ENCODE measurements at places on chromosomes 16 and 17. TPM values are rescaled to one million over a fixed set of nuclear protein-coding genes. Genes with fewer than 3 reads are reported as not detected.
A peak's percentile ranks its signal among the peaks of the same experiment; 100 is the strongest.

DNA sequence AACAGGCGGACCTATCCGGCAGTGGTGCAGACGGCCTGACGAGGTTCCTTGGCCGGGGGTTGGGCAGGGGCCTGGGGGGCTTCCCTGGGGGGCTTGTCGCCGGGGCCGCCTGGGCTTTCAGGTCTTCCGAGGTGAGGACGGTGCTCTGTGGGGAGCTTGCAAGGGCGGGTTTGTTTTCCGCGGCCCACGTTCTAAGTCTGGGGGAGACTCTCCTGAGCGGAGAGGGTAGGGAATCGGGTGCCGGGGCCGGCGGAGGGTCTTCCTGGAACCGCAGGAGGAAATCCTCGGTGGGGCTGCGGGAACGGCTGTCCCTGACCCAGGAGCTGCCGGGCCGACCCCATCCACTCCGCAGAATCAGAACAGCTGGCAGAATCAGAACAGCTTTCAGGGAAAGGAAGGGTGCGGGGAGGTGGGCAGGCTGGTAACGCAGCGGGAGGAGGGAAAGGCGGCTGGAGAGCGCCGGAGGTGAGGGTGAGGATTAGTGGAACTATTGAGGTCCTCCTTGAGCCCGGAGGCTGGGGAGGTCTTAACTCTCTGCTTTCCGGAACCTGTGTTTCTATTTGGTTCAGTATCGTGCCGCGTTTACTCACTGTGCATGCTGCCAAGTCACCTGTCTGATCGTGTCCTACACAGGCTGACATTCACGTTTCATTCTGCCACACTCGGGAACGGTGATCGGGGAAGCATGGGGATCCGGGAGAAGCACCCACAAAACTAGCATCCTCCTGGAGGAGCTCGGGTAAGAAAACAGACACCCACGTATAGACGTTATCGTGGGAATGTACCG lies 28.9 kb downstream of the CPSF4L start:
- DNase-seq: peak; percentile 24

DNA sequence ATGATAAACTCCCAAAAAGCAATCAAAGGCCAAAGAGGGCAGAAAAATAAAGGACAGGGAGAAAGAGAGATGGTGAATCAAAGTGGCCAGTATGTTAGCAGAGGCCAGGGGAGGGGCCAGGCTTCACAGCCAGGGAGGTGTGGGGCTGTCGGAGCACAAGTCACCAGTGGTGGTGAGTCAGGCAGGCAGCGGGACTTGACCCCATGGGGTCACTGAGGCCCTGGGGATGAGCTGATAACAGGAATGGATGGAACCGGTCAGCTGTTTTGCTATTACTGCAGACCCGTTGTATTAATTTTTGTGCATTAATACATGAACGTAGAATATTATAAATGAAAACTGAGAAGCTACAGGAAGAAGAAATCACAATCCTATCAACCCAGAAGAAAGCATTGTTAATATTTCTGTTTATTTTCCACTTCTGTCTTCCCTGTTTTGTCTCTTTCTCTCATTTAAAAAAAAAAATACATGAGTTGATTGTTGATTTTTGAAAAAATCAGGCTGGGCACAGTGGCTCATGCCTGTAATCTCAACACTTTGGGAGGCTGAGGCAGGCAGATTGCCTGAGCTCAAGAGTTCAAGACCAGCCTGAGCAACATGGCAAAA lies 106.9 kb downstream of the SOCS1 start:
- DNase-seq: no peak

- DNase-seq: no peak
Measured at GRCh38 chr17:77700165-77700881, 258.2 kb upstream of the TNRC6C start.

DNA sequence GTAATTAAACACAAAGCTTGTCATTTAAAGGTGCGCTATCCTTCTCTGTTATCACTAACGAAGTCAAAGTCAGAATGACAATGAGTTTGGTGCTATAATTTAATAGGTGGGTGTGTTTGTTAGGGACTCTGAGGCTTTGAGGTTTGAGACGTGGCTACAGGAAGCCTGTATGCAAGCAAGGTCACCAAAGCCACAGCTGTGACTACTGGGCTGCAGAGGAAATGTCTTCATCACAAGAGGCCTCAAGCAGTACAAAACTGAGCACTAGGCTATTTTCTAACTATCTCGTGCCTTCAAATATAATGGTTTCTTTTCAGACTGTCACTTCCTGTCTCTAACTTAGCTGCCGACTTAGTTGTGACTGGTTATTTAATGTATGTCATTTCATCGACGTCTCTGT lies 141.2 kb downstream of the AATF start:
- peak; percentile 15 for DNase-seq

GRCh38 chr16:2737238-2737605 lies 15.2 kb upstream of the SRRM2 start:
- no peak for DNase-seq

GRCh38 chr16:11431915-11432465 lies 86.7 kb downstream of the RMI2 start:
- DNase-seq: no peak

Gene KRTAP4-1
- total RNA-seq: not detected

Gene CD68
- total RNA-seq: 7.6 TPM

Gene JMJD8
- 11.0 TPM for total RNA-seq

Gene CCDC144A
- 11.0 TPM for total RNA-seq
